ENCODE measurements at places on chromosomes 12 and 14.

GRCh38 chr14:40758076-40758475 lies 848.6 kb upstream of the LRFN5 start:
- DNase-seq: no peak

DNA sequence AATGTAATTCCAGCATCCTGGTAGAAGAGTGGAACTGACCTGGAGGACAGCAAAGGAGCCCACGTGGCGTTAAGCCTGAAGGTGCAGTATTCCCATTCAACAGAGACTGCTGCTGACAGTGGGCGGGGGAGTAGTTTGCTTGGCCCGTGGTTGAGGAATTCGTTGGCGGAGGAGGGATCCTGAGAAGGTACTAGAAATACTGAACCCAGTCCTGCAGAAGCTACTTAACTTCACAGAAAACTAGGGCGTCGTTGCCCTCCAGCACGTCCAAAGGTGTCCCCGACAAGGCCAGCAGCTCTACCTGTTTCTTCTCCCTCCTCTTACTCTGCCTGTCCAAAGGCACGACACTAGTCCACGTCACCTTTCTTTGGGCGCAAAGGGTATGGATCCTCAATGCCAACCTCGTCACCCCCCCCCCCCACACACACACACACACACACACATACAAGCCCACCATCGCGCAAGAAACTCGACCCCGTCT lies 303 bp downstream of the PUS7L start:
- DNase-seq: peak; percentile 33

- peak; percentile 31 for DNase-seq
These were observed 29.0 kb downstream of the PTPRQ start for GRCh38 chr12:80472911-80473500.

DNA sequence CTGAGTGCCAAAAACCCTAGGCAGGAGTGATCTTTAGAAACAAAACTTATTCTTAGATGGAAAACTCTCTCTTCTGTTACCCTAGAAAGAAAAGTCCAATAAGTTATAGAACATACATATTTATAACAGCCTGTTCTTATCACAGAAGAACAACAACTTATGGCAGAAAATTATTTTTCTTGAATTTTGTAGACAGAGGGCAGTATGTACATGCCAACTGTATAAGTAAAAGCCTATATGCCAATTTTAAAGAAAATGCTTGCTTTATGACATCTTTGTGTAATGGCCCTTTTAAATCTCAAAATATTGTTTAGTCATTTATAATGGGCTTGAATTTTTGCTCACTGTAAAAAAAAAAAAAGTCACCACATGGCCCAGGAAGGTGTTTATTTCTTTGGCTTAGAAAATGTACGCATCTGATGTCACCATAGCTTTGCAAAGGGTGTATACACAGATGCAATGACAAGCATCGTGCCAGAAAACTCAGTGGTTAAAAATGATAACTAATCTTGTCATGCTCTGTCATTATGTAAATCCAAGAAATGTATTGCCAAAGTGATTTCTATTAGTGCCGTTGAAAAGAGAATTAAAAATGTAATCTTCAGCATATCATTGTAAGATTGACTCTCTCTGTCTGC lies 38.3 kb upstream of the GRIP1 start:
- DNase-seq: no peak

DNA sequence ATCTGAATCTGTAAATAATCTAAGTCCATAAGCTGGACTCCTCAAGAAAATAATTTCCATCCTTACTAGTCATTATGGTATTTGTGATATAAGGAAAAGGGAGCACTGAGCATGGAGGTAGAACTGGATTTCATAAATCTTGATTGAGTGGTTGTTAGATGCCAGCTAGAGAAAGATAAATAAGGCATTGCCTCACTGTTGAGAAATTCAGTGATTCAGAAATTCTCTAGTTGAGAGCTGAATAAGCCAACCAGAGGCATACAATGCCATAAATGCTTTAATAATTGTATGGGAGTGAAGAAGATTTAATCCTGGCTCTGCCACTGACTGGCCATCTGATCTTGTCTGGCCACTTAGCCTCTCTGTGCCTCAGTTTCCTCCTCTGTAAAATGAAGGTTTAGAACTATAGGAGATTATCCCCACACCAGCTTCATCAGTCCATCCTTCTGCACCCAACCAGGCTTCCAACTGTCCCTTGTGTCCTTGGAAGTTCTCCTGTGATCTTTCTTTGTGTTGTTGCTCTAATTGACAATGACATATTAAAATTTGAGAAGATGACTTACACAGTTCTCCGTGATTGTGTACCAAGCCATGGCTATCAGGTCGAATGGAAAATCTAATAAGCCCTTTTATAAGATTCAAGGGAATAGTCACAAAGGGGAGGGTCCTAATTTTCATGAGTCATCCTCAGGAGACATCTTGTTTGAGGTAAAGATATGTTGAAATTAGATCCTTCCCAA lies 394.3 kb downstream of the EGLN3 start:
- no peak for DNase-seq

GRCh38 chr14:89624500-89625156 lies 207.6 kb upstream of the FOXN3 start:
- peak; percentile 16 for DNase-seq

DNA sequence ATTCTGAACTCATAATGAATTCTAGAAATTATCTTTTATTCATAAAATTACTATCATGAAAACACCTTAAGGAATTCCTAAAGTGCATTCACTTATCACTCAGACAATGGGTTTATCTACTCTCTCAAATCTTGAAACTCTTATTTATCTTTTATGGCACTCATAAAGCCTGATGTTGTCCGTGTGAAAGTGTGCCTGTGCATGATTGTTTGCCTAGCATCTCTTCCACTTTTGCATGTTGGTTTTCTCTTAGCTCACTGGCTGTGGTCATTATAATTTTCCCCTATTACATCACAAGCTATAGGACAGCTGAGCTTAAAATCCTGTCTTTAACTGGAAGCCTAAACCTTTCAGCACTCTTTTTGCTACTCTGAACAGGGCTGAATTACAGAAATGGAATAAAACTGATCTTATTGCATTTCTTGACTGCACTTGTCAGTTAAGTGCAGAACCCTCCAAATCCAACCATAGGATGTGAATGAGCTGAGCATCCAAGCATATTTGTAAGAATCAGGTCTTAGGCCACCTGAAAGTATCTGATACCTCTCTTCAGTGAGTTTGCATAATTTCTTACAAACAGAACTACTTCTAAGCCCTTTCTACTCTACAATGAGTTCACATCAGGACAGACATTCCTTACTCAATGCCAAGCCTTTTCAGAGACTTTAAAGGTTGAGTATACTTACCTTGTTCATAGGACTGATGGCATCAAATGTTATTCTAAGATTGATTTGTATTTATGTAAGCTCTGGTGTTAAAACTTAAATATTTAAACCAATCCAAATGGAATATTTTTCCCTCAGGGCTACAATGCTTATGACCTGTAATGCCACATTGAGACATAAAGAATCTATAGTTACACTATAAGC lies 221.2 kb upstream of the KITLG start:
- no peak for DNase-seq

DNA sequence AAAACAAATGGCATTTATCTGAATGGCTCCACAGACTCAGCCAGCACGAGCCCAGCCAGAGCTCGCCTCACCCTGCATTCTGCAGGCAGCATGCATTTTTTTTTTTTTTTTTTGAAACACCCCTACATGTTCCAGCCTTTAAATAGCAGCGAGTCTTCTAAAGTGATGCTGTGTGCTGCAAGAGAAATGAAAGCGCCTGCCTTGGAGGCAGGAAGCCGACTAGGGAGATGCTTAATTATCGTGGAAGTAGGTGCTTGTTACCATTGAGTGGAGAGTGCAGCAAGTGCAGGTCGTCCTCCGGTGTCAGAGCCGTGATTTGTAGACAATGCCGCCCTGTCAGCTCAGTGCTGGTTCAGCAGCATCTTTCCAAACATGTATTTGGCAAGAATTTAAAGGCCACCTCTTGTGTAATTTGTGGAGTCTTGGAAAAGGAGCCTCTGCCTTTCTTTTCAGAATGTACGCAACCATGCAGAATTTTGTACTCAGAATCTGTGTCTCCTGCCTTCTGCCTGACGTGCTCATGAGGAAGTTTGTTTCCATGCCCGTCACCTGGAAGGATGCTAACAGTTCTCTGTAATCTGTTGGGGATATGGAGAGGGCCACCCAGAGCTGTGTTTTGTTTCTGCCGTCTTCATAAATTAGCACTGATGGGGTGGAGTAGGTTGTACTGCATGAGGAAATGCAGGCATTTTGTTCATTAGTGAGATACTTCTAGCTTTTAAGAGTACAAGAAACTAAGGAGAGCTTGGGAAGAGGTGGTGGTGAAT lies 345.9 kb upstream of the RGS6 start:
- DNase-seq: peak; percentile 12

GRCh38 chr12:130830246-130830551 lies 8.9 kb downstream of the STX2 start:
- DNase-seq: no peak

GRCh38 chr12:78194448-78194847 lies 363.8 kb downstream of the NAV3 start:
- no peak for DNase-seq

- peak; percentile 29 for DNase-seq
These were observed 849 bp downstream of the WNT1 start for GRCh38 chr12:48978741-48979601.

DNA sequence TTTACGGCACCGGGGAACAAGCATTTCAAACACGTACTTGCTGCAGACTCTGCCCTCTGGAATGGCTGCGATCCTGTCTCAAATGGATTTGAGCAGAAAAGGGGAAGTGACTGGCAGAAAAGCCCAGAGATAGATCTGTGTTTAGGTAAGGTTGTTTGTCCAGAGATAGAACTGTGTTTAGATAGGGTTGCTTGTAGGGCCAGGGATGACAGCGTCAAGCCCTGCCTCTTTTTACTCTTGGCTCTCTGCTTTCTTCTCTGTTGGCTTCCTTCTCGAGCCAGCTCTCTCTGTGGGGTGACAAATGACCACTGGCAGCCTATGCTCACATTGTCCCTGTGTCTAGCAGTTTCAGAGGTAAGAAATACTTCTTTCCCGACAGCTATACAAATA lies 11.4 kb downstream of the DGLUCY start:
- DNase-seq: peak; percentile 25

DNA sequence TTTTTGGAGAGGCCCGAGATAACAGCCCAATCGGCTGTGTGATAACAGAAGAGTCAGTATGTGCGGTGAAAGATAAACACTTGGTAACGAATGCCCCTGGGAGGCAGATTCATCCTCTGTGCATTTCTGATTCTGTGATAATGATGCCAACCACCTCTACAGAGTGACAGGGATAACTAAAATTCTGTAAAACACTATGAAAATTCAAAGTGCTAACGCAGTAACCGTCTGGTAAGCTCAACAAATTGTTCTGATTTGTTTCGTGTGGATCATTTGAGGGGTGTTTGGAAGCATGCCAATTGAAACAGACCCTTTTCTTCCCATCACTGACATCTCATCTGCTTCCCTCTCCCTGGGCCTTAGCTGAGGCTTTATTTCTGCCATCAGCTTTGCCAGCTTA lies 76.3 kb downstream of the ESR2 start:
- DNase-seq: no peak

- no peak for DNase-seq
These were observed 12.6 kb upstream of the FAM222A start for GRCh38 chr12:109701064-109701463.

DNA sequence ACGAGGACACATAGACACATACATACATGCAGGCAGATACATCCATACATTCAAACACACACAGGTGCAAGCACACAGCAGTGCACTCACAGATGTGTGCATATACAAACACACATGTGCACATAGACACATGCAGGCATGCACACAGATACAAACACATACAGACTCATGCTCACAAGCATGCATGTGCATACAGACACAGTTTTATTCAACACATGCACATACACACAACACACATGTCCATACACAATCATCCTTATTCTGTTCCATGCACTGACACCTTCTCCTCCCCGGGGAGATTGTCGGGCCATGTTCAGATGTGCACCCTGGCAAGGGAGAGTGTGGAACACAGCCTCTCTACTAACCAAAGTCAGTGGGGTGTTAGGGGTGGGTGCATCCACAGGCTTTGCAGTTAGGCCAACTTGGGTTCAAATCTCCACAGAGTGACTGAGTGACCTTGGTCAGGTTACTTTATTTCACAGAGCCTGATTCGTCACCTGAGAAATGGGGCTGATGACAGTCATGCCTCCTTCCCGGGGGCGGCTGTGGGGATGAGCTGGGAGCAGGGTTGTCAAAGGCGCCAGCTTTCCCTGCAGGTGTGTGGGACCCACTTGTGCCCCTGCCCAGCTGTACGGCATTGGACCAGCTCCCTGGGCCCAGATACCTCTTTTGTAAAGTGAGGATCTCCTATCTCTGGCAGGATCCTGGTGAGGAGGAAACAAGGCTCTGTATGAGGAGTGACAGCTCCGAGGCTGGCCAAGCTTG lies 250.1 kb downstream of the SLC41A2 start:
- no peak for DNase-seq

- DNase-seq: no peak
These were observed 25.4 kb downstream of the SVOP start for GRCh38 chr12:108995370-108995992.

DNA sequence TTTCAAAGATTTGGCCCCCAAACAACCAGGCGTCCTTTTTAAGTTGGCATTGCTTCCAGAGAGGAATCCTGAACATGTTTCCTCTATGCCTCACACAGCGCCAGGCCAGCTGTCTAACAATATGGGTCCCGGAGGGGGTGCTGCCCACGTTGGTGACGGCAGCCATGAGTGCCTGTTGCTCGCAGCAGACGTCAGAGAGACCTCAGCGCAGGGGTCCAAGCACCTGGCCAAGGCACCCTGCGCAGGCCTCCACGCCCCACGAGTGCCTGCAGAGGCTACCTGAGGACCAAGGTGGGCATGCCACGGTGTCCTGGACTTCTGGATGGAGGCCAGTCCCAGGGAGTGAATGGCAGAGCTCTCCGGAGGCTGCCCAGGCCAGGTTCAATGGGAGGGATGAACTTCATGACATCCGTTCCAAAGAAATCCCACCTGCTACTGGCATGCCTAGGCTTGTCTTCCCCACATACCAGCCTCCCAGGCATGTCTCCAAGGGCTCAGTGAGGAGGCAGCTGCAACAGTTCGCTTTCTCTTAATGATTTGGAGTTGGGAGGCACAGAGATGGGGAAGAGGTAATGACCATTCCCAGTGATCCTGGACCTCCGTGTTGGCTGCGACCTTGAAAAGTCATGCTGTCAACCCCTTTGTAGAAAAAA lies 11.6 kb upstream of the FOXN3 start:
- DNase-seq: no peak

GRCh38 chr14:75234173-75235115 lies 44.2 kb upstream of the FOS start:
- peak; percentile 95 for DNase-seq

- peak; percentile 72 for DNase-seq
These were observed 52.4 kb downstream of the NTN4 start for GRCh38 chr12:95738024-95738611.

DNA sequence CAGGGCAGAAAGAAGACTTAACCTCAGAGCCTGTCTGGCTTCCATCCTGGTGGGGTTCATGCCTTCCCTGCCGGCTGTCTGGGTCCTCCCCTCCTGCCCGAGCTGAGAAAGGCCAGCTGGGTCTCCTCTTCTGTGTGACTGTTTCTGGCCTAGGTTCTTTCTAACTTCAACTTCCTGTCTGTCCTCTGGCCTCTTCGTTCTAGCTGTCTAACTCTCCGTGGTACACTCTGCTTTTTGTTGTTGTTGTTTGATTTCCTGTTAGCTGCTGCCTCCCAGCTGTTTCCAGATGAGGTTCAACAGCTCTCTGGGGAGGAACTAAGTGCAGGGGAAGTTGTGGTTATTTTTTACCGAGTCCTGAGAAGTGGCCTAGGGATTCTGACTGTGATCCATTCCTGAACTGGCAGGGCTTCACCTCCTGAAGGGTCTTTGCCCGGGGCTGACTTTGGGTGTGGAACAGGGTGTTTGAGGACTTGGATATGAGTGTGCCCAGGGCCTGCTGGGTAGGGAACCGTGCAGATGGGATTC lies 3.2 kb downstream of the MLXIP start:
- no peak for DNase-seq

GRCh38 chr12:62692884-62693283 lies 226.3 kb downstream of the MON2 start:
- DNase-seq: no peak

Data from large intestine (tissue), 12 donors.